Esophagus mucosa (tissue), 1 donor: ENCODE measurements at places on chromosomes 12 and 14. TPM values are rescaled to one million over a fixed set of nuclear protein-coding genes. Genes with fewer than 3 reads are reported as not detected.

GPR84 gene
- 0.16 TPM for total RNA-seq

LRP1-AS gene
- not detected for total RNA-seq

SCYL2 gene
- total RNA-seq, result 29.3 TPM

BEGAIN gene
- 0.68 TPM for total RNA-seq
